ENCODE measurements at places on chromosomes 16 and 17.
A peak's percentile ranks its signal among the peaks of the same experiment; 100 is the strongest.

DNA sequence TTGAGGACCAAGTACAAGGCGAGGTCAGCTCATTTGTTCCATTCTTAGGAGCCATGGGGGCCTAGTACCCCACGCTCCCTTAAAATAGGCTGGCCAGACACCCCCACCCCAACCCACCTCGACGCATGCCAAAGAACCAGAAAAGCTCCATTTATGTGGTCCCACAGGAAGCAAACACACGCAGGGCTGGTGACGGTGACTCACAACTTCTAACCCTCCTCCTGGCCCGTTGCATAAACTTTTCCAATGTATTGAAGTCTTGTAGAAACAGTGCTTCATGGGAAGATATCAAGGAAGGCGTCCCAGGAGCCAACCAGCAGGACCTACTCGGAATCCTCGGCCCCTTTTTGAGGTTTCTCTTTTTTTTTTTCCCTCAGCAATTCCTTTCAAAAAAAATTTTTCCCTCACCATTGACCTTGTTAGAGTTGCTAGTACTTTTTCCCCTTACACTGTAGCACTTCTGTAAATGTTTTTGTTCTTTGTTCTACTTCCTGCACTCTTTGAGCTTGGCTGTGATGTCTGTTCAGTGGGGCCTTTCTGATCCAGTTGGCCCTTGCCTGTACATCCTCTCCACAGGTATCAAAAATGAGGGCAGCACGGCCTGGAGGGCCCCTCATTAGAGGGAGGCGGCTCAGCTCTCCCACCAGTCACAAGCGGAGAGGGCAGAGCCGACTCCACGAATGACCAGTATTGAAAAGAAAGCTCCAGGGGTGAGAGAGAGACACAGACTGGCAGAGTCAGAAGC, 208.3 kb downstream of the RGS9 start:
- DNase-seq: peak; percentile 36

DNA sequence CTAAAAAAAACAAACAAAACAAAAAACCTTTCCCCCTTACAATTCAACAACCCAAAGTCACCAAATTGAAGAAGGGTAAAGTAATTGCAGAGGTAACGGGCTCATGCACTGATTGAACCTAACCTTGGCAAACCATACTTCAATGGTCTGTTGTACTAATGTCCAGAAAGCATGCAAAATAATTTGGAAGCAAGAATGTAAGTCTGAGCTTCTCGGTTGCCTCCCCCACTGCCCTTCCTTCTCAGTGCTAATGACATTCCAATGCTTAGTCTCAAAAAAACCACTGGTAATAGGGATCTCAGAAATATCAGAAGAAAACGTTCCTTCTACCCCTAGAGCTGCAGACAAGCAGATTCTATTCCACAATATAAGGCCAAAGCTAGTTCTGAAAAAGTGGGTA, 15.8 kb downstream of the KRABD2 start:
- DNase-seq: no peak

DNA sequence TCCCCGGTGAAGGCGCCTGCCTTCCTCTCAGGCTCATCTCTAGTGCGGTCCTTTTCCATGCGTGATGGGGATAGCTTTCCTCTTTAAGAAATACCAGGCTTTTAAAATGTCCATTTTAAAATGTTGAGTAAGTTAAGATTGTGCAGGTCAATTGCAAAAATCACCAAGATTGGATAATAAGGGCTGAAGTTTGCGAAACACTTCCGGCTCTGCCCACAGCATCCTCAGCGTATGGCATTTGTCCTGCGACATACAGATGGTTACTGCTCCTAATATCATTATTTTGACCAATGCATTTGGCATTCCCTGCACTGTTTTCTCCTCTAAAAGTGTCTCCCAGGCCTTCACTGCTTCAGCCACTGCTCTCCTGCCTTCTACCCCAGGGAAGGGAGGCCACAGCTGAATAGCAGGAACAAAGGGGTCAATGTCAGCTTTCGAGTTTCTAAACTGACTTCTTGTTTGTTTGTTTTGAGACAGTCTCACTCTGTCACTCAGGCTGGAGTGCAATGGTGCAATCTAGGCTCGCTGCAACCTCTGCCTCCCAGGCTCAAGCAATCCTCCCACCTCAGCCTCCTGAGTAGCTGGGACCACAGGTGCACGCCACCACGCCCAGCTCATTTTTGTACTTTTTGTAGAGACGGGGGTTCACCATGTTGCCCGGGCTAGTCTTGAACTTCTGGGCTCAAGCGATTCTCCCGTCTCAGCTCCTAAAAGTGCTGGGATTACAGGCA, 91.9 kb downstream of the CRISPLD2 start:
- no peak for DNase-seq

GRCh38 chr16:69932691-69933392, 18.3 kb upstream of the CLEC18A start:
- no peak for DNase-seq

- no peak for DNase-seq
These were observed 204.9 kb downstream of the C16orf78 start for GRCh38 chr16:49578435-49579024.

- DNase-seq: no peak
These were observed 171.5 kb downstream of the AXIN2 start for GRCh38 chr17:65389949-65390348.

GRCh38 chr17:35002876-35003551, 22.7 kb downstream of the LIG3 start:
- no peak for DNase-seq

- peak; percentile 84 for DNase-seq
These were observed 36.3 kb downstream of the MYO18A start for GRCh38 chr17:29143894-29144293.

- DNase-seq: no peak
These were observed 77.6 kb upstream of the MED9 start for GRCh38 chr17:17398943-17399926.

GRCh38 chr17:73257516-73257915, 4.2 kb downstream of the CPSF4L start:
- no peak for DNase-seq

DNA sequence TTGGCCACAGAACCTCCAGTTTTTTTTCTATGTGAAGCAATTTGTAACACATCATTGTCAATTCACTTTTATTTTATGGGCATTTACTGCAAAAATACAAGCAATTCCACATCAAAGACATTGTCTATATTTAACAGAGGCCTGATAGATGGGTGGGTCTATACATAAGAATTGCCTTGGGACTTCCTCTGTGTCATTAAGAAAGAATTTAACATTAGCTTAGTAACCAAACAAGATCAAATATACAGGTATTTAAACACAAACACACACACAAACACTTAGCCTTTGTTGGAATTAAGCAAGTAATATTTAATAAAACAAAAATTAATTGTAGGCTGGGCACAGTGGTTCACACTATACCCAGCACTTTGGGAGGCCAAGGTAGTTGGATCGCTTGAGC, 4.3 kb upstream of the PITPNC1 start:
- no peak for DNase-seq

- peak; percentile 43 for DNase-seq
These were observed 10.7 kb downstream of the XYLT1 start for GRCh38 chr16:17459903-17460521.

GRCh38 chr17:83132251-83133081, 53.1 kb downstream of the METRNL start:
- no peak for DNase-seq

GRCh38 chr17:8016632-8017424, 14.4 kb downstream of the GUCY2D start:
- peak; percentile 84 for DNase-seq

DNA sequence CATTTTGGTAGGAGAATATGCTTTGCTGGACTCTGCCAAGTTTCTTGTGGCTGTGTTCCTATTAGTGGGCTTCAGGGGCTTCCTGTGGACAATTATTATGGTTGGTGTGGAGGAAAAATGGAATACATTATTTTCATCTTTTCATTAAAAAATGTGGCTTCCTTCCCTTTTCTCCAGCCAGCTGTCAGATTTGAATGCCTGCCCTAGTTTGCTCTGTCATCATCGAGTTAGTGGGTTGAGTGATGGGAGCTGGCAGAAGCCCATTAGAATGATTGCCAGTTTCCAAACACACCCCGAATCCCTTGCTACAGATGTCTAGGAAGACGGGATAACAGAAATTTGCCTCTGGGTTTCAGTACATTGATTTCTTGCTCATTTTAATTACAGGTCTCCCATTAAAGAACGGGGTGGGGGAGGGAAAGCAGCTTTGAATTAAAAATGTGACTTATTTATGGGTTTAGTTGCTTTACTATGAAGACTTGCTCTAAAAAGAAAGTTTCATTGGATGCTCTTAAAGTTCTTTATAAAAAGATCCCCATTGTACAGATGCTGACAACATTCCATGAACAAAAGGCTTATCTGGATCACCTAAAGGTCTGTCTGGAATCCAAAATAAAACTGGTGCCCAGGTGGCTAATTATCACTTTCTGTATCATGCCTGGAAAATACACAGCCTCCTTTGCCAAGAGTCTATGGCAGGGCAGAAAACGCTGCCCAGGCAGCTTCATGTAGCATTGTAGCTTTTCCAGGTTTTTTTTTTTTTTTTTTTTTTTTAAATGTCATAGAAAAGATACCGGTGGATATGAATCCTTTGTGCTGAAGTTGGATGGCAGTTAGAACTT, 103.6 kb downstream of the PRKCA start:
- peak; percentile 71 for DNase-seq
